Prostate gland (tissue), 2 donors: ENCODE measurements at places on chromosomes 1 and 21. TPM values are rescaled to one million over a fixed set of nuclear protein-coding genes. Genes with fewer than 3 reads are reported as not detected.

RPRD2 gene
- total RNA-seq = 31.4 TPM

RAB42 gene
- 1.9 TPM for total RNA-seq

OLFML2B gene
- total RNA-seq = 29.7 TPM

GABRD gene
- 0.32 TPM for total RNA-seq

RHCE gene
- total RNA-seq = 2.4 TPM

AGT gene
- 4.7 TPM for total RNA-seq

ATP1A1 gene
- total RNA-seq = 536 TPM

CENPF gene
- total RNA-seq = 10.9 TPM

DNA sequence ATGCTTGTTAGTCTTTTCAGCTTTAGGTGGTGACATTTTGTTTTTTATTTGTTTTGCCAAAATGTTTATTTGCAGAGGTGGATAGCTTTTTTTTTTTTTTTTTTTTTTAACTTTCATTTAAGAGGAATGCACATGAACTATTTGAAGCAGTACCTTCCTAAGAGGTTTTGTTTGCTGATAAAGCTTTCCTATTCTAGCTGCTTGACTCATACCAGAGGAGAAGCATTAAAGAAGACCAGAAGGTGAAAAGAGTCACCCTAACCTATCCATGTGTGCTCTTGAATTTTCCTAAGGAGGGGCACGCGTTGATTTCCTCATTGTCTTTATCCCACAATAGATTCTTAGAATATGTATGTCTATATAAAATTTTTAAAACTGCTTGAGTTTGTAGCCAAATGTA is 57.7 kb downstream of the PRDM2 start:
- DNase-seq = no peak

DNA sequence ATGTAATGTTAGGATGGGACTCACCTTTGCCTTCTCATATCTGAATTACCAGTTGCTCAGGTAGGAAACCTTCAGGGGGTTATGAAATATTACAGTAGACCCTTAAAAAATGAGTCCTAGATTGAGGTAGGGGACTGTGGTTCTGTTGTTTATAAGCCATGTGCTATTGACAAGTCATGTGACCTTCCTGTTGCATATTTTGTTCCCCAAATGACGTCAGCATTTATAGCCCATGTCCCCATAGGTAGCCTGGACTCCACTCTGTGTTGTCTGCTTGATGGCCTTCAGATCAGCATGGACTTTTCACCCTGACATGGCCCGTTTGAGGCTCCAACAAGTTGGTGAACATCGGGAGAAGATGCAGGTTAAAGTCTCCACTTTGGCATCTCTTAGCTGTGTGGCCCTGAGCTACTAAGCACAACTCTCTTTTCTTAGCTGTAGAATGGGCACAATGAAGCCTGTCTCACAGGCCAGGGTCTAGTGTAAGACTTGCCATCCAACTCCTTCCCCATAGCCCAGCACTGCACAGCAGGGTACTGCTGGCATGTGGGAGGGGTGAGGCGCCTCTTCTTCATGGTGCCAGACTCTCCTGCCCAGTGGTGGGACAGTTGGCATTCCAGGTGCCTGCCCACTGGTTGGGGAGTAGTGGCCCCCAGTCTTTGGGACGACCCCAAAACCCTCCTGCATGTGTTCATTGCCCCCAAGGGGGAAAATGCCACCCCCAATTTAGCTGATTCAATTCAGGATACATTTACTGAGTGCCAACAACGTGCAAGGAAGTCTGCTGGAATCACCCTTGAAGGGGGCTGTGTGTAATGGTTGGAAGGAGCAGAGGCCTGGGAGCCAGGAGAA is 36.1 kb upstream of the TTC22 start:
- no peak for DNase-seq

DNA sequence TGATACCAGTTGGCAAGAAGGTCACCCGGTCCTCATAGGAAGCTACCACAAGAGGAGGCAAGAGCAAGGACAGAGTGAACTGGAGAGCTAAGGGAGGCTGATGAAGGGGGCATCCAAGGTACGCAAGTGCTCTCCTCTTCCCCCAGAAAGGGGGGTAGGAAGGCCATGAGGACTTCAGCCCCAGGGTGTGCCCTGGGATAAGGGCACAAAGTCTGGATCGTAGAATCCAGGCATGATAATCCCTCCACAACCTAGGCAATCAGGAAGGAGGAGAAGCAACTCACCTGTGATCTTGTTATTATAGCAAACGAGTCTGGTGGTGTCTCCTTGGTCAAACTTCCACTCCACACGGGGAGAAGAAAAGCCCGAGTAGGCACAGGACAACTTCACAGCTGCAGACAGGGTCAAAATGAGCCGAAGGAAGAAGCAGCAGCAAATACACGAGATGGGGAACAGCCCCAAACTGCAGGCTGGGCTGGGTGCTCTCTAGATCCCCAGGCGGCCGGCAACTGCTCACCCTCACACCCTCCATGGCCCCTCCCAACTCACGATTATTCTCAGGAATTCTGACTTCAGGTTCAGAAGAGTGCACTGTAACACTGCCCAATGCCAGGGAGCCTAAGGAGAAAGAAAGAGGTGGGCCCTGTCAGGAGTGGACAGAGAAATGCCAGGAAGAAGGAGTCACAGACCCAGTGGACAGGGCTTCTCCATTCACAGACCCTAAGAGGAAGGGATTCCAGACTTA is 20.0 kb downstream of the F11R start:
- no peak for DNase-seq

DNA sequence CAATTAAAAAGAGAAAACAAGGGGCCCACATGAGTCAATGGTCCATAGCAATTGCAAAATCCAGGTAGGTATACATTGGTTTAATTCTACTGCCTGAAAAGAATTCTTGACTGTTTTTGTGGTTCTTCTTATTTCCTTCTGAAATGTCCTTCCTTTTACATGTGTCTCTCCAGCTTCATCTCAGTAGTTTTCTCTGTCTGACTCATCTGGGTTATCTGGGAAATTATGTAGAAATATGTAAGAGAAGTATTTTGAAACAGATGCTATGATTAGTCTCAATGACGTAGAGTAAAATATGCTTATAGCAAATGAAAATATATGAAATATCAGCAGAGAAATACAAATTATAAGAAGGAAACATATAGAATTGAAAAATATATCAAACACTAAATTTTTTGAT is 953.2 kb downstream of the BRINP3 start:
- DNase-seq = no peak

DNA sequence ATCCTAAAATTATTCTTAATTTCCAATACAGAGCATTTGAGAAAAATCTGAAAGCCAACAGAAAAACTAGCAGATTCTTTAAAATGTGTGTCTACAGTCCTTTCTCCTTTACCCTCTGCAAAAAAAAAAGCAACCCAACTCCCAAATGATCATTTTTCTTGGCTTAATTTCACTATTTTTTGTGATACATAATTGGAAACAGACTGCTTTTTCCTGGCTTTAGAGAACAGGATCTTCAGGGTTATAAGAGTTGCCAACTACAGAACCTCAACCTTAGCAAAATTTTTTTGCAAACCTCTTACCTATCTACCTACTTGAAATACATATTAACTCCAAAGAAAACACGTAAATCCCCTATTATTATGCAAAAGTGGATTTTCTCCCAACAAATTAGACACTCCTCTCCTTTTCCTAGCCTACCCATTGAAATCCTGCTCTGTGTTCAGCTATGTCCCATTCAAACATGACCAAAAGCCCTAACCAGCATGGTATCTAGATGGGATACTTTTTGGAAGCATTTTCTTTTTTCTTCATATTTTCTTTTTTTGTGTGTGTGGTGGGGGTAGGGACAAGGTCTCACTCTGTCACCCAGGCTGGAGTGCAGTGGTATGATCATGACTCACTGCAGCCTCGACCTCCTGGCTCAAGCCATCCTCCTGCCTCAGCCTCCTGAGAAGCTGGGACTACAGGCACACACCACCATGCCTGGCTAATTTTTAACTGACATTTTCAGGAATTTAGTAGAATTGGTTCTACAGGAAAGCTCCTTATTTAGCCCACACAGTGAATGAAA is 9.0 kb downstream of the TGFBR3 start:
- no peak for DNase-seq

GRCh38 chr21:45516071-45516670 is 26.1 kb downstream of the SLC19A1 start:
- DNase-seq = no peak

GRCh38 chr1:10299151-10299550 is 88.8 kb downstream of the KIF1B start:
- no peak for DNase-seq

GRCh38 chr21:46194374-46195334 is 10.4 kb upstream of the SPATC1L start:
- no peak for DNase-seq

DNA sequence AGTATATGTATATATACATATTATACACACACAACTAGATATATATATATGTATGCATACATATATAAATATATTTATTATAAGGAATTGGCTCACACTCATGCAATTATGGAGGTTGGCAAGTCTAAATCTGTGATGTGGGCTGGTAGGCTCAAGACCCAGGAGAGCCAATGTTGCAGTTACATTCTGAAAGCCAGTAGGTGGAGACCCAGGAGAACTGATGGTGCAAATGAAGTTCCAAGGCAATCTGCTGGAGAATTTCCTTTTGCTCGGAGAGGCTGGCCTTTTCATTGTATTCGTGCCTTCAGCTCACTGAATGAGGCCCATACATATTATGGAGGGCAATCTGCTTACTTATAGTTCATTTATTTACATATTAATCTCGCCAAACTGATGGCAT is 9.4 kb downstream of the IVL start:
- DNase-seq = no peak

- no peak for DNase-seq
Observed at GRCh38 chr1:183871142-183871541, 66.2 kb downstream of the RGL1 start.
